HS-27A (cell line): ENCODE measurements at places on chromosomes 16 and 17.

DNA sequence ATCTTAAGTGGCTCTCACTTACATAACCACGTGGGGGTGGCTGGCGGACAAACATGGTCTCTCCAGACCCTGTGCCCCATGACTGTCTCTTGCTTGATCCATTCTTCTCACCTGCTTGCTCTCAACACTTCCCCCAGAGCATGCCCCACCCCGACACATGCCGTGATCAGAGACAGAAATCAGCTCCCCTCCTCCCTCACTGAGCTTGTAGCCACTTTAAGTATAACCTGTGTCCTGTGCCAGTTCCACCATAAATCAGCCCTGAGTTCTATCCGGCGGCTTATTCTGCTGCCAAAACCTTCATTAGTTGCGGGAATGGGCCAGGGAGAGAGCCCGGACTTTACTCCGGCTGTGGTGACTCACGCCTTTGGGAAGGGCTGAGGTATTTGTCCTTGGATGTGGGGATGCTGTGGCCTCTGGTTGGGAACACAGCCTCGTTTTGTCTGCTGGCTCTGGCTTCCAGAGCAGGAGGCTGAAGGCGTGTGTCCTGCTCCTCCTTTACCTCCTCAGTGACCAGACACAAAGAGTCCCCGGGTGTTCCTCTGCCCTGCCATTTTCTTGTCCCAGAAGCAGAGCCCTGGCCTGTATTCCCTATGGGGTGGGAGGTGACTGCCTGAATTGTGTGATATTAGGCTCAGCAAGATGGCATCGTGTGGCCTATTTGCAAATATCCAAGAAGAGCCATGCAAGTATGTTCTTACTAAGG is 21.1 kb downstream of the ANKRD40 start:
- DNase-seq = peak; percentile 69

GRCh38 chr17:5092218-5093010 is 14.1 kb downstream of the ZFP3 start:
- DNase-seq = no peak

DNA sequence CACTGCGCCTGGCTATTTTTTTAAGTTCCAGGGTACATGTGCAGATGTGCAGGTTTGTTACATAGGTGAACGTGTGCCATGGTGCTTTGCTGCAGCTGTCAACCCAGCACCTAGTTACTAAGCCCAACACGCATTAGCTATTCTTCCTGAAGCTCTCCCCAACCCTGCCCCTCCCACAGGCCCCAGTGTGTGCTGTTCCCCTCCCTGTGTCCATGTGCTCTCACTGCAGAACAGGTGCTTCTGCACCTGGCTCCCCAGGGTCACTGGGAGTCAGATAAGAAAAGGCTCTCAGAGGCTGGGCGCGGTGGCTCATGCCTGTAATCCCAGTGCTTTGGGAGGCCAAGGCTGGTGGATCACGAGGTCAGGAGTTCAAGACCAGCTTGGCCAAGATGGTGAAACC is 6.2 kb downstream of the HASPIN start:
- DNase-seq = no peak

DNA sequence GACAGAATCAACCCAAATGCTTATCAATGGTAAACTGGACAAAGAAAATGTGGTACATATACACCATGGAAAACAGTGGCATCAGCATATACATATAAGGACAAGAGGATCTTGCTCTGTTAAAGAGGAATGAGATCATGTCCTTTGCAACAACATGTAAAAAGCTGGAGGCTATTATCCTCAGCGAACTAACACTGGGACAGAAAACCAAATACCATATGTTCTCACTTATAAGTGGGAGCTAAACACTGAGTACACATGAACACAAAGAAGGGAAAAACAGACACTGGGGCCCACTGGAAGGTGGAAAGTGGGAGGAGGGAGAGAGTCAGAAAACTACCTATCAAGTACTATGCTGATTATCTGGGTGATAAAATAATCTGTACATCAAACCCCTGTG is 447.3 kb upstream of the MAF start:
- DNase-seq = no peak

GRCh38 chr16:4273858-4274311 is 1.1 kb upstream of the TFAP4 start:
- DNase-seq = peak; percentile 47

DNA sequence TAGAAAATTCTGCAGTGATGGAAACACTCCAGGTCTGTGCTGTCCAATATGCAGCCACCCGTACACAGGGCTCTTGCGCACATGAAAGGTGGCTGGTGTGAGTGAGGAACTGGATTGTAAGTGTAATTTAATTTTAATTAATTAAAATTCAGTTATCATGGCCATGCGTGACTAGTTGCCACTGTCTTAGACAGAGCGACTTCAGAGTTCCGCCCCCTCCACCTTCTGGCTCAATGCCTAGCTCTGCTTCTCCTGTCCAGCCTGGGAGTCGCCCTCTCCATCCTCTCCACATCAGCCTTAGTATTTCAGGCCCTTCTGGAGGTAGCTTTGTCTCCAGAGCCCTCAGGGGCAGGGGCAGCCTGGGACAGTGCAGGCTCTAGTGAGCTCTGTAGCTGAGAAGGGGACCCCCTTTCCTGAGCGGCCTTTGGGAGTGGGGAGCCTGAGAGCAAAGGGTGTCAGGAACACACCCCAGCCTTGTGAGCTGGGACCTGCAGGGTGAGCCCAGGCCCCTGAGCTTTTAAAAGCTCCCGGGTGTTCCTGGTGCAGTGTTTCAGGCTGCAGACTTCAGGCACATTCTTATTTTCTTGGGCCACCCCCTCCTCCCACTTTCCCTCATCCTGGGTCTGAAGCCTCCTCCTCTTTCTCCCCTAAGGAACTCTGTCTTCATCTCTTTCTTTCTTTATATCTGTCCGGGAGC is 99.4 kb downstream of the IRF8 start:
- no peak for DNase-seq

DNA sequence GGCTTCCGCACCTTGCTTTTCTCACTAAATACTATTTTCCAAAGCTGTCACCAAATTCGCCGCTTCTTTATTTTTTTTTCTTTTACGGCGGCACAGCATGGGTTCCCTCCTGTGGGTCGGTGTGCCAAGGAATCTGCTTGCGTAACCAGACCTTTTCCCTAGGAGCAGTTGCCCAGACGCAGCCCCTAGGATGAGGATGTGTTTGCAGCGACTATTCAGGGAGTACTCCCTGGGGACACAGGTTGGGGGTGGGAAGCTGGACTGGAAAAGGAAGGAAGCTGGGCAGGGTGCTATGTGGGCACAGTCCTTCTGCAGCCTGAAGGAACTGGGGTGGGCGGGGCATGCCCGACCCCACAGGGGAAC is 49.0 kb upstream of the ZCCHC14 start:
- no peak for DNase-seq

DNA sequence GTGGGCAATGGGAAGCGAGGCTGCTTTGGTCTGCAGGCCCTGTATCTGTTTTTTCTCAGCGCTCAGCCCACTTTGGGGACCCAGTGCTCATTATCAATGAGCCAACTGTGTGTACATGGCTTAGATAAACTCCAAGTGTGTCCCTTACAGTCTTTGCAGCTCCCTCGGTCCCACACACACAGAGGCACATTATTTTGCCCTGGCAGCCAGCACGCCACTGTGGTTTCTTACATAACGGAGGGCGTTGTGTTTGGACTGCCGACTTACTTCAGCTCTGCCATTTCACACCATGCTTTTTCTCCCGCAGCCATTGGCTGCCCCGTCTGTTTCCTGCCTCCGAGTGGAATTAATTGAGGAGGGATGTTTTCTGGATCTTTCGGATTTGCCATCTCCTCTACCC is 56.5 kb upstream of the CLEC18A start:
- no peak for DNase-seq

GRCh38 chr17:54307351-54307750 is 484.6 kb downstream of the KIF2B start:
- no peak for DNase-seq

DNA sequence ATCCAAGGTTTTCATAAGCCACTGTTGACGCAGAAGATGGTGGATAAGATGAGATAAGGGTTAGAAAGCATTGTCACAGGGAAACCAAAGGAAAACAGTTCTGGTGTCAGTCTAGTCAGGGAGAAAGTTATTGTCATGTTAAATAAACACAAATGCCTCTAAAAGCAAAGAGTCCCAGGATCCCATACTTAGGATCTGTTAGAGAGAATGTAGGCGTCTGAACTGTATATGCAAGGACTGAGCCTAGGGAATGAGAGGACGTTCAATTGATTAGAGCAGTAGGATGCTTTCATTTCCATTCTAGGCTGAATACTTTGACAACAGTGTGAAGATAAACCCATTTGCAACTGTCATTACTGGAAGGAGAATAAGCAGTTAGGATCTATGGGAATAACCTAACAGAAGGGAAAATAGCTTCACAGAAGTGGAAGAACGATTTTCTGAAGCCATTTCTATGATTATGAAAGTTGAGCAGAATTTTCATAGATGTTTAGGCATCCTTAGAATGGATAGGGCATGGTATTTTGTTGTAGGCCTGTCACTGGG is 1149.1 kb upstream of the CDH8 start:
- no peak for DNase-seq

- DNase-seq = no peak
These were observed 77.4 kb downstream of the LMF1 start for GRCh38 chr16:893360-893759.

DNA sequence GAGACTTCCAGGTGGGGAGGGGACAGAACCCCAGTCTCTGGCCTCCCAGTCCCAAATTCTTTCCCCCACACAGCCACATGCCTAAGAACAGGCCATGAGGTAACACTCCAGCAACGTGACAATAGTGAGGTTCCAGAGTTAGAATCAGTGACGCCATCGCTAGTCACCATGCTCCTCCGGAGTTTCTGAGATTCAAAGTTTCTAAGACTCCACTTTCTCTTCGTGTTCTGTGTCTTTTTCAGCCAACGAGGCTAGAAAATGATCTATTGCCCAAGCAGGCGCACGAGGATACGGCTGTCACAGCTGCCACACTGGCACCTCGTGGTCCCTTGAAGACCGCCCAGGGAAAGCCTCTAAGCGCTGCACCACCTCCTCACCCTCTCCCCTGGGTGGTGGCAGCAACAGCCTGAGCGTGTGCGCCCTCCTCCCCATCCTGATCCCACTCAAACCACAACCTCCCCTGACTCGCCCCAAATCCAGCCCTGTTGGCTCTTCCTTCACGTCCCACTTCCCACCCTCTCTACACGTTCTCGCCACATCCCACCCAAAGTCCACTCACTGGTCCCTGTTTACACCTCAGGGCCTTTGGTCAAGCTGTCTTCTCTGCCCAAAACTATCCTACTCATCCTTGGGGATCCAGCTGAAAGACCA is 1.0 kb downstream of the MCRIP1 start:
- DNase-seq = no peak

- no peak for DNase-seq
These were observed 4.5 kb upstream of the PHAF1 start for GRCh38 chr16:67105246-67105645.
